ENCODE measurements at places on chromosomes 6 and 20.

DNA sequence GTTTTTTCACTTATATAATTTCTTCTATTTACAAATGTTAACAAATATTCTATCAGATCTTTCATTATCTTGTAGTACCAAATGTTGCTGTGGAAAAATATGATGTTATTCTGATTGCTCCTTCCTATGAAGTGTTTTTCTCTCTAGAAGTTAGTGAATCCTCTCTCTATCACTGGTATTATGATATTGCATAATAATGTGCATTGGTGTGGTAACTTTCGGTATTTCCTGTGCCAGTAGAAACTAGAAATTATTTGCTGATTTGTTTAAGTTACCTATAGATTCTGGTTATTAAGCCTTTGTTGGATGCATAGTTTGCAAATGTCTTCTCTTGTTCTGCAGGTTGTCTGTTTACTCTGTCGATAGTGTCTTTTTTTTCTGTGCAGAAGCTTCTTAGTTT lies 342.5 kb downstream of the CENPW start:
- DNase-seq, result no peak

DNA sequence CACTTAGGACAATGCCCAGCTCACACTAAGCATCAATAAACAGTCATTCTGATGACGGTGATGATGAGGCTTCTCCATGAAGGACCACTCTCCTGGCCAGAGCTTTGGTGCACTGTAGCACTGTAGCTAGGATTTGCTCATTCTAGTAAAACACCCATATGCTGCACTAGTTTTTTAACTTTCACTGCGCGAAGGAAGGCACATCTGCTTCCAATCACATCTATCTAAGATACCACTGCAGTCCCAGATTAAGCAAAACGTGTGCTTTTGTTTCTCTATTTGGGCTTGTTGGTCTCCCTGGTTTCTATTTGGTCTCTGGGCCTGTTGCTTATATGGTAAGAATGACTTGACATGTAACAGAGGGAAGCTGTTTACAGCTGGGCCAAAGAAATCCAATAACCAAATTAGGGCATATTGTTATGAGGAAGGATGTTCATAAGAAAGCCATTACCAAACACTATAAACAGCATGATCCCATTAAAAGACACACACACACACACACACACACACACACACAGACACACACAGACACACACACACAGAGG lies 62.4 kb downstream of the FAM229B start:
- no peak for DNase-seq

DNA sequence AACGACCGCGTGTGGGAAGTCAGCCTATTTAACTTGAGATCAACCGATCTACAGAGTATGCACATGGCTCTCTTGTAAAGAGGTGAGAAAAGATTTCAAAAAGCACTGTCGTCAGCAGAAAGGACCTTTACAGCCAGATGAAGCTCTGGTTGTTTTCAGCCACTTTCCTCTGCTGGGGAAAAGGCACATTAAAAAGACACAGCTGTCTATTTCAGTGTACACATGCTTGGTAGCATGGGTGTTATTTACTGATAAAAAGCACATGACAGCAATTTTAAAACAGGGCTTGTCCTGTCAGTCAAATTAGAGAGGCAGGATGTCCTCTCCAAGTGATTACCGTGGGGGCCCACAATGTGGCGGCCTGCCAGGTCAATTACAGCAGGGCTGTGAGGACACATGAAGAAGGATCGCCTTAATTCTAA lies 188.9 kb downstream of the PRKN start:
- DNase-seq, result peak; percentile 61

DNA sequence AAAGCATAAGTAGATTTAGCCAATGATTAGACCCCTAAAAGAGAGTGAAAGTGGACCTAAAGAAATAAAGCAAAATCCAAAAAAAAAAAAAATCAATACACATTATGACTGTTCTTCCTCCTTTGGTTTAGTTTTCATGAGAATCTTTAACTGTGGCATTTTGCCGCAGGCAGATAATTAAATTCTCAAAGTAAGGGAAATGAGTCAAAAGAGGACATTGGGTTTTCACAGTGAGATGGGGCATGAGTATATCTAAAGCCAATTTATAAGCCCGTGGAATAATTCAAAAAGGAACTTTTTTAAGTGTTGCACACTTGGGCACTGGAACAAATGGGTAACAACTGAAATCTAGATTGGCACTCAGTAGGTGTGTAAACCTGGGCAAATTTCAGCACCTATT lies 230.3 kb downstream of the PKHD1 start:
- DNase-seq, result no peak

DNA sequence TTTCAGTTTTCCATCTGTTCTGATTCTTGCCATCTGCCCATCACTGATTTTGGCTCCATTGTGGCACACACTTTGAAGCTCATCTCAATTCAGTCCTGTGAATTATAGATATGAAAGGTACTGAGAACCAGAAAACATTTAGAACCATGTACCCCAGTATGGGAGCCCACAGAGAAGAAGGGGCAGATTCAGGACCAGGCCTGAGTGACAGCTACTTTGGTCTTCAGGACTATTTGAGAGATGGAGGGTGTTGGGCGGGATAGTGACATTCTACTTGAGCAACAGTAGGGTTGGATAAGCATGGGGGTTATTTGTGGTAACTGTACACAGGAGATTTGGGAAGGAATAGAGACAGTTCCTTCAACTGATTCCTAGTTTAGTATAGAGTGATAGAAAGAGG lies 259.2 kb upstream of the MANEA start:
- DNase-seq, result no peak

GRCh38 chr20:58688840-58689239 lies 3.8 kb upstream of the NPEPL1 start:
- no peak for DNase-seq

DNA sequence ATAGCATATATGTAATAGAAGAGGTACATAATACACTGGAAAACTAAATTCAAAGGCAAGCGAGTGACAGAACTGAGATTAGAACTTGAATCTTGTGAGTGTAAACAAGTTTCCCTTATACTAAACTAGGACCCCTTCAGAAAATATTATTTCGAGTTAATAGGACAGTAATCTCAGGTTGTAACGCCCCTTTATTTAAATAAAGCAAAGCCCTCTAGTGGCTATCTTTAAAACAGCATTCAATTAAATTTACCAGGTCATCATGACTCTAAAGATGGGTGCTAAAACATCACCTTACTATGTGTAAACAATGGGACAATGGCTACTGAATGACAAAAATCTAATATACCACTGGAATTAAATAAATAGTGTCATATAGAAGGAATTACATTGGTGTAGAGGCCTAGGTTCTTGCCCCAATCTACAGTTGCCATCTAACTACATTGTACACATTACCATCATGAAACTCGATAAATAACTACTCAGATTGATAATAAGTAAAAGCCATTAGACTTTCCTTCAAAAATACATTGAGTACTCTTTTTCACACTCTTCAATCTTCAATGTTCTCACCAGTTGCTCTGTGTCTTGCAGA lies 255.4 kb upstream of the IRAK1BP1 start:
- peak; percentile 2 for DNase-seq

GRCh38 chr6:33732817-33733708 lies 13.6 kb downstream of the IP6K3 start:
- DNase-seq, result no peak
